A673 (cell line): ENCODE measurements at places on chromosomes 1 and 21.

DNA sequence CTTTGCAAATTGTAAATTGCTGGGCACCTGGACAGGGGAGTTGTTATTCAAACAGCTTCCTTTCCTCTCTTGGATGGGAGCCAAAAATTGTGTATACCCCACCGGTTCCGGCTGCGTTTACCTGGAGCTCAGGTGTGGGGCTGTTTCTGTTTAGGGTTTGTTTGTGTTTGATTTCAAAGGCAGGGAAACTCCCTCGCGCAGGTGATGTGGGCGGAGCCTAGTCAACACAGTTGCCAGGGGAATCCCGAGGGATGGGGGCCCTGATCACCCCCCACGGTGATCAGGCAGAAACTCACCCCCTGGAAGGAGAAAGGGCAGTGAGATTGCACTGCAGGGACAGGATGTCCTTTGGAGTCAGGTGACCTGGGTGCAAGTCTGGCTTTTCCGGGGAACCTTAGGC is 28.3 kb downstream of the CDCP2 start:
- H3K27me3 ChIP-seq: no peaks in the 10 kb centered on the region
- no peak overlapping the region for H3K27ac ChIP-seq
- no peaks in the 10 kb centered on the region for H3K36me3 ChIP-seq
- no peaks in the 10 kb centered on the region for H3K4me1 ChIP-seq
- H3K4me3 ChIP-seq: no peak overlapping the region

GRCh38 chr1:226405411-226405988 is 2.4 kb downstream of the PARP1 start:
- H3K27me3 ChIP-seq: no peaks in the 10 kb centered on the region
- H3K4me3 ChIP-seq: no peak overlapping the region
- peaks cover 40% of the 10 kb centered on the region for H3K4me1 ChIP-seq
- no peak for DNase-seq

DNA sequence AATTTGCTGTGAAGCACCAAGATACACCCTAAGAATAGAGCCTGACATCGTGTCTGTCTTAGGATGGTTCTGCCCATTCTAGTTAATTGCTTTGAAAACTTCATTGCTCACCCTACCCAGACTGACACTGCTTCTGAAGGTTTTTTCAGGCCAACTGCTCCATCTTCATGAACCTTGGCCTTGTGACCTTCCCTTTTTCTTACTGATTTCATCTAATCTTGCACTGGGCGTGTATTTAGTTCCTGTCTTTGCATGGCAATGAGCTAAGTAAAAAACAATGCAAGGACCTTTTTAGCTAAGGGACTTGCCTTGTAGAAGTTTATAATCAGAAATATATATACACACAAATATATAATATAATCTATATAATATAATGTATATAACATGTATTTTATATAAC is 108.0 kb downstream of the PBX1 start:
- H3K4me3 ChIP-seq: no peak overlapping the region
- H3K27me3 ChIP-seq: no peaks in the 10 kb centered on the region
- peaks cover 17% of the 10 kb centered on the region for H3K4me1 ChIP-seq
- DNase-seq: no peak
- H3K27ac ChIP-seq: no peak overlapping the region

DNA sequence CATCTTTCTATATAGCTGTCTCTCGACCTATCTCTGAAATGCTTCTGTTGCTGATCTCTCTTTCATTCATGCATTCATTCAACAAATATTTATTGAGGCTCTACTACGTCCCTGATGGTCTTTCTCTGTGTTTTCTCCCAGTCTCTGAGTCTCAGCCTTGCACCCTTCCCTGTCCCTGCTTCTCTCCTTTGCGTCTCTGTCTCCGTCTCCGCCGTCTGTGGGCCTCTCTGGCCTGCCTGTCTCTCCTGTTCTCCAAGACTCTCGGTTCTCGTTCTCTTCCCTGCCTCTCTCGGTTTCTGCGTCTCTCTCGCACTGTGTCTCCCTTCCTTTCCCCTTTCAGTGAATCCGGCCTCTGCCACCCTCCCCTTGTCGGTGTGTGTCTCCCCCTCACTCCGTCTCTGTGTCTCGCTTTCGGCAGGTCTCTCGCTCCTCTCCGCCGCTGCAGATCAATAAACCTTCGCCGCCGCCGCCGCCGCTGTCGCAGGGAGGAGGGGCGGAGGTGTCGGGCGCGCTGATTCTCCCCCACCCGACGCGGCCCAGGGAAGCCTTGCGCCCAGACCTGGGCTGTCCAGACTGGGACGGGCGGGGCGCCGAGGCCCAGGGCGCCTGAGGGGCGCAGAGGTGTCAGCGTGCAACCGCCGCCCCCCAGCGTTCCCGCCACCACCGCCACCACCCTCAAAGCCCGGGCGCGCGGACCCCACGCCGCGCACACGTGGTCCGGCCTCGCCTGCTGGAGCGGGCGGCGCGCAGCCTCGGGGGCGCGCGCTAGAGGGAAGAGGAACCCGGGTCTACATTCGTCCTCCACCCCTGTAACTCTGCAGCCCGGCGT is 3.0 kb downstream of the EFNA3 start:
- H3K36me3 ChIP-seq: no peaks in the 10 kb centered on the region
- H3K4me1 ChIP-seq: peaks cover 55% of the 10 kb centered on the region
- H3K27me3 ChIP-seq: peaks cover 23% of the 10 kb centered on the region
- H3K27ac ChIP-seq: no peak overlapping the region

DNA sequence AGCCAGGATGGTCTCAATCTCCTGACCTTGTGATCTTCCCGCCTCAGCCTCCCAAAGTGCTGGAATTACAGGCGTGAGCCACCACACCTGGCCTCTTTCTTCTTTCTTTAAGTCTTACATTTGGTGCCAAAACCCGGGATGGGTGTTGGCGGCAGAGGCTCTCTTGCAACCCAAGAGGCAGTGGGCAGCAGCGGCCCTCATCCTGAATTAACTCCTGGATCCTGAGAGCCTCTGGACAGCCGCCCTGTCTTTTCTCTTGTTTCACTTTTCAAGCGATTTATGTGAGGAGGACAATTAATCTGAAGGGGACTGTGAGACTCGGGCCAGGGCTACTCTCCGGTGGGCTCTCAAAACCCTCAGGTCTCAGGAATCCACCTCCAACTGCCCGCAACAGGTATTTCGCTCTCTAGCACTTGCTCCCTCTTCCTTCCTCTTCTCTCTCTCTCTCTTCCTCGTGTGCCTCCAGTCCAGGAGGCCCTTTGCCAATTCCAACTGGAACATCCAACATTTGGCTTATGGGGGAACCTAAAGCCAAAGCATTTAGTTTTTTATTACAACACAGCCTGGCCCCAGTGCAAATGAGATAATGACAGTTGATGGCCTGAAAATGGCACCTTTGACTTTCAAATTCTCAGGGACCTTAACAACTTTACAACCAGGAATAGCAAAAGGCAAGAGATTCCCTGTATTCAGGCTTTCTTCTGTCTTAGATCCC is 18.1 kb upstream of the SLC2A5 start:
- no peaks in the 10 kb centered on the region for H3K36me3 ChIP-seq
- no peak overlapping the region for H3K27ac ChIP-seq

DNA sequence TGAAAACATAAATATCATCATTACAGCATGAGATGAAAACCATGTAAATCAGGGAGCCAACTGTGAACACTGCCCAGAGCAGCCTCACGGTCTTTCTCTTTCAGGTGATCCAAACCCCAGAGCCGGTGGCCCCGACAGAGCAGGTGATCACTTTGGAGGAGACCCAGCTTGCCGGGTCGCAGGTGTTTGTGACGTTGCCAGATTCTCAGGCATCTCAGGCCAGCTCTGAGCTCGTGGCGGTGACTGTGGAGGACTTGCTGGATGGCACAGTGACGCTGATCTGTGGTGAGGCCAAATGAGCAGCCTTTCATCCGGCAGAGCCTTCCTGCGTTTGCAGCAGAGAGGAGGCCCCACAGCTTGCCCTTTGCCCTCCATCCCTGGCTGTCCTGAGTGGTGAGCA is 37.2 kb upstream of the EPHA8 start:
- H3K4me1 ChIP-seq: no peaks in the 10 kb centered on the region
- H3K36me3 ChIP-seq: peaks cover 9% of the 10 kb centered on the region
- DNase-seq: no peak

GRCh38 chr21:45899317-45900033 is 82.1 kb upstream of the COL6A1 start:
- H3K4me3 ChIP-seq: no peak overlapping the region
- no peak overlapping the region for H3K27ac ChIP-seq
- H3K36me3 ChIP-seq: no peaks in the 10 kb centered on the region
- no peaks in the 10 kb centered on the region for H3K27me3 ChIP-seq
- DNase-seq: no peak
- H3K4me1 ChIP-seq: no peaks in the 10 kb centered on the region
